Glutamatergic neuron (in vitro differentiated cells): ENCODE measurements at places on chromosomes 6 and 20.
A peak's percentile ranks its signal among the peaks of the same experiment; 100 is the strongest.

DNA sequence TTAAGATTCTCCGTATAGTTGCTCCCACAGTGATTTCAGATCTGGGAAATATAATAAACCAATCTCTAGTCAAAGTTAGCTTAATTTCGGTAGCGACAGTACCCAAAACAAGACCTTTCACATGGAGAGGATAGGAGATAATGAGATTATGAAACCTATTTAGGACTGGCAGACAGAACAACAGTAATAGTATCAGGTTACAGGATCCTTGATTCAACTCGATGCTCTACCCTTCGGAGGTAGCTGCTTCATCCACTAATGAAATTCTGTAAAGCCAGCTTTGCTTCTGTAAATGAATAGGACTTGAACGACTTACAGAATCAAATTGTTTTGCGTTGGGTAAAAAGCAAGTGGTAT, 534 bp upstream of the AKIRIN2 start:
- DNase-seq, result no peak

DNA sequence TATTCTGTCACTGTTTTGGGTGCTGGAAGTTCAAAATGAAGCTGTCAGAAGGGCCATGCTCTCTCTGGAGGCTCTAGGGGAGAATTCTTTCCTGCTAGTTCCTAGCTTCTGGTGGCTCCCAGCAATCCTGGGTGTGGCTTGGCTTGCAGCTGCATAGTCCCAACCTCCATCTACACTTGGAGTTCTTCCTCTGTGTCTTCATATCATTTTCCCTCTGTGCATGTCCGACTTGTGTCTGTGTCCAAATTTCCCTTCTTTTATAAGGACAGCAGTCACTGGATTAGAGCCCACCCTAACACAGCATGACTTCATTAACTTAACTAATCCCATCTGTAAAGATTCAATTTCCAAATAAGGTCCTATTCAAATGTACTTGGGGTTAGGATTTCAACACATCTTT, 23.3 kb upstream of the ENPP1 start:
- no peak for DNase-seq

DNA sequence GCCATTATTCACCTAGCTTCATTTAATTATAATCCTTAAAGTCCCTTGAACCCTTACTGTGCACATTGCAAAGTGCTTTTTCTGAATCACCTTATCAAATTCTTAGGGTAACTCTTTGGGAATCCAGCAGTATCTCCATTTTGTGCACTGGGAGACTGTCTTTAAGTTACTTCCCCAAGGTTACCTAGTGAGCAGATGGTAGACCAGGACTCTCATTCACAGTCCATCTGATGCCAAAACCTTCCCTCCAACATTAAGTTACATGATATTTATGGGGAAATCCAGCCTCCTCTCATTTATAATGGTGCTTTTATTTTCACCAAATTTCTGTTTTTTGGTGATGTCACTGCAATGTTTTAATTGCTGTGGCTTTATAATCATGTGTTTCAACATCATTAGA, 75.7 kb downstream of the NCOA7 start:
- no peak for DNase-seq

GRCh38 chr6:113457198-113457597, 399.9 kb upstream of the MARCKS start:
- DNase-seq, result no peak

DNA sequence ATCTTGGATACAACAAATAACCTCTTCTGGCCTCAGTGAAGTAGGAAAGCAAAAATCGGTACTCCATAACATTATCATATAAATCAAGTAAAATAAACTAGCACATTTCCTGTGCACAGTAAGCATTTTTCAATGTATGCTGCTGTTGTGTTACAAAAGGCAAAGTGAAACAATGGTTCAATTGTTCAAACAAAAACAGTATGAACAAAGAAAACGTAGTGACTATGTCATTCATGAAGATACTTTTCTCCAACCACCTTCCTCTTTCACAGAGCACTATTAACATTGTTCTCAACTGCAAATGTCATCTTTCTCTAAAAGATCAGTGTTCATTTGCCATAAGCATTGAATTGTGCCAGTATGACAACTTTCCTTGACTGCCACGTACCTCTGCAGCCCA, 318.6 kb upstream of the PRDM1 start:
- DNase-seq, result no peak

GRCh38 chr20:56689852-56690485, 60.9 kb downstream of the TFAP2C start:
- DNase-seq, result no peak

- DNase-seq, result peak; percentile 53
Measured at GRCh38 chr20:59398537-59399205, 98.3 kb downstream of the EDN3 start.

- no peak for DNase-seq
Measured at GRCh38 chr6:117512056-117512828, 29.8 kb downstream of the DCBLD1 start.

DNA sequence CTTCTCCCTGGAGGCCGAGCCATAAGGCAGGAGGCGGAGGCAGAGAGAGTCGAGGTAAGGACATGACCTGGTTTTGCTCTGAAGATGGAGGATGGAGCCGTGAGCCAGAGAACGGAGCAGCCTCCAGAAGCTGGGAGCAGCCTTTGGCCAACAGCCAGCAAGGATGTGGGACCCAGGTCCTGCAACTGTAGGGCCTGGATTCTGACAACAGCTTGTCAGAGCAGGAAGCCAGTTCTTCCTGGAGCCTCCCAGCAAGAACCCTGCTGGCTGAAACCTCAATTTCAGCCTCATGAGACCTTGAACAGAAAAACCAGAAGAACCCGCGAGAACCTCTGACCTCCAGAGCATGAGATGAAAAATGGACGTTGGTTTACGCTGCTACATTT, 13.4 kb upstream of the MRGBP start:
- no peak for DNase-seq

GRCh38 chr6:33705268-33705885, 6.1 kb downstream of the UQCC2 start:
- no peak for DNase-seq

DNA sequence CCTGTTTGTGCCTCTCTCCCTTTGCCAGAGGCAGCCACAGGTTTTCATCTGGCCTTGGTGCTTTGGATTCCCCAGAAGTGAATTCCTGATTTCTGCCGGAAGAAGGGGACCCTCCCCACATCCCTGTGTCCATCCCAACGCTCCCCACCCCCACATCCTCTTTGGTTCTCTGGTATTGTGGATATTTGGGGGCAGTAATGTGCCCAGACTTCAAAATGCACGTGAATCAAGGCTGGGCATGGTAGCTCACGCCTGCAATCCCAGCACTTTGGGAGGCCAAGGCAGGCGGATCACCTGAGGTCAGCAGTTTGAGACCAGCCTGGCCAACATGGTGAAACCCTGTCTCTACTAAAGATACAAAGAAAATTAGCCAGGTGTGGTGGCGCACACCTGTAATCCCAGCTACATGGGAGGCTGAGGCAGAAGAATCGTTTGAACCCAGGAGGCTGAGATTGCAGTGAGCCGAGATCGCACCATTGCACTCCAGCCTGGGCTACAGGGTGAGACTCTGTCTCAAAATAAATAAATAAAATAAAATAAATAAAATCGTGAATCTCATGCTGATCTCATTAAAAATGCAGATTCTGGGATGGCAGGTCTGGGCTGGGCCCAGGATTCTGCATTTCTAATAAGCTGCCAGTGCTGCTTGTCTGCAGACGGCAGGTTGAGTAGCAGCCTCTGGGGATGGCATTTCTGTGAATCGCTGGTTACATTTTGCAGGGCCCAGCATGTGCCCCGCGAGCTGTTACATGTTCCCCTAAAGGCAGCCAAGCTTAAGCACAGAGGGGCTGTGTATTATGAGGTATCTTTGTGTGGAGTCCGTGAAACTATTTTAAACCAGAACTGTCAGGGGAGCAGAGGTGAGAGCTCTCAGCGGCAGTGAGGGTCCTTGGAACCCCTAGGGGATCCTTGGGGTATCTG, 49.0 kb downstream of the SYNJ2 start:
- no peak for DNase-seq

DNA sequence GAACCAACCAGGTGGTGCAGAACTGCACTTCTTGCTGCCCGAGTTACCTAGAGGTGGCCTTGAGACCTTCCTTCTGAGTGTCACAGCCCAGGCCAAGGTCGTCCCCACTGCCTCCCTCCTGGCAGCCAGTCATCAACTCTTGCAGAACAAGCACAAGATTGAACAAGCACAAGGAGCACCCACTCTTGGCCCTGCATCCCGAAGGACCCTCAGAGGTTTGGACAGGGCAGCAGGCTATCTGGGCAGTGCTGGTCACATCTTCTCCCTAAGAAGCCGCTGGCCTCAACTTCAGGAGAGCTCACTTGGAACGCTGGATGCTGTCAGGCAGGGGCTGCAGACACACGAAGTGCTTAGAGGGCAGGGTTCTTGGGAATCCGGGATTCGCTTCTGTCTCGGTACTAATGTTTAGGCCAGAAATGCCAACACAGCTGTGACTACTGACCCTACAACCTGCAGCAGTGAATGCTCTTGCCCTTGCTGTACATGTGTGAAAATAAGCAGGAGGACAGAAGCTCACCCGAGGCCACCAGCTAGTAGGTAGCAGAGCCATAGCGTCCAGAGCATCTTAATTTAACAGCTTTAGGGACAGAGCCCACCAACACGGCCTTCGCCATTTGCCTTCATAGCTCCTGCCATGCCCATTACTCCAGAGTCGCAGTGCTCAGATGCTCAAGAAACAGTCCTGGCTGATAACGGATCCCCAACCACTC, 4.0 kb upstream of the ACSS1 start:
- peak; percentile 4 for DNase-seq
